Heart left ventricle (tissue), 16 donors: ENCODE measurements at places on chromosomes 7 and 10. TPM values are rescaled to one million over a fixed set of nuclear protein-coding genes. Genes with fewer than 3 reads are reported as not detected.

Gene CRYGN
- not detected for total RNA-seq

Gene CYP3A7
- not detected for total RNA-seq

Gene METTL27
- 1.8 TPM for total RNA-seq

DNA sequence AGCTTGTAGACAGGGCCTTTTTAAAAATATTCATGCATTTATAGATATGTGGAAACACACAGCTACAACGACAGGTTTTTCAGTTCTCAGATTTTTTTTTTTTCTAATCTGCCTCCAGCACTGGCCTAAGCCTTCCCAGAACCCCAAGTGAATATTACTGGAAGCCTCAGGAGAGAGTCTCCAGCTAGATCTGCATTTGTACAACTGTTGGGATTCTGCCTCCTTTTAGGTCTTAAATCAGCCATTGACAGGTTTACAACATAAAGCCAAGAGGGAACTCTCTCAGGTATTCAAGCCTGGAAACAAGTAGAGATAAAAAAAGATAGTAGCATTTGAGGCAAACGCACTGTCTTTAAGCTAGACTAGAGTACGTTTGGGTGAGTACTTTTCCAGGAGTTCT is 275.8 kb downstream of the ANKRD30A start:
- H3K4me3 ChIP-seq = no peak overlapping the region
- no peaks in the 10 kb centered on the region for H3K27me3 ChIP-seq
- no peaks in the 10 kb centered on the region for H3K36me3 ChIP-seq
- no peak for DNase-seq
- H3K27ac ChIP-seq = no peak overlapping the region
- H3K4me1 ChIP-seq = no peaks in the 10 kb centered on the region

- H3K27me3 ChIP-seq = no peaks in the 10 kb centered on the region
- no peak overlapping the region for H3K4me3 ChIP-seq
- peaks cover 32% of the 10 kb centered on the region for H3K36me3 ChIP-seq
- no peak overlapping the region for H3K27ac ChIP-seq
- DNase-seq = no peak
- peaks cover 27% of the 10 kb centered on the region for H3K4me1 ChIP-seq
These were observed 50.6 kb downstream of the PRPF18 start for GRCh38 chr10:13637303-13637856.

DNA sequence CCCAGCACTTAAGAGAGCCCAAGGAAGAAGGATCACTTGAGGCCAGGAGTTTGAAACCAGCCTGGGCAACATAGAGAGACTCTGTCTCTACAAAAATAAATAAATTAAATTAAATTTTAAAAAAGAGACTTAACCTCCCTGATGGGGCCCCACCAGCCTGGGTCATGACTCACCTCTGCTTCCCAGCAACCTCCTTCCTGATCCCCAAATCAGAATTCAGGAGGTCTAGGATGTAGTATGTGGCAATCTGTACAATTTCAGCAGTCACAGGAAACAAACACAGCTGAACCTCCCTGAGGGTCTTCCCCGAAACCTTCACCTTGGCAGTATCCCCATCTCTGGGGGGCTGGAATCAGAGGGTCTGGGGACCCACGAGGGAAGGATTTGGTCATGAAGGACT is 9.7 kb upstream of the PPP1R35 start:
- H3K4me3 ChIP-seq = no peak overlapping the region
- H3K27me3 ChIP-seq = no peaks in the 10 kb centered on the region
- no peak overlapping the region for H3K27ac ChIP-seq
- H3K4me1 ChIP-seq = peaks cover 28% of the 10 kb centered on the region
- no peak for DNase-seq

GRCh38 chr7:149635561-149636329 is 137.6 kb downstream of the ZNF467 start:
- no peaks in the 10 kb centered on the region for H3K27me3 ChIP-seq
- no peaks in the 10 kb centered on the region for H3K36me3 ChIP-seq
- no peak overlapping the region for H3K27ac ChIP-seq
